ENCODE measurements at places on chromosomes 6 and 20.

DNA sequence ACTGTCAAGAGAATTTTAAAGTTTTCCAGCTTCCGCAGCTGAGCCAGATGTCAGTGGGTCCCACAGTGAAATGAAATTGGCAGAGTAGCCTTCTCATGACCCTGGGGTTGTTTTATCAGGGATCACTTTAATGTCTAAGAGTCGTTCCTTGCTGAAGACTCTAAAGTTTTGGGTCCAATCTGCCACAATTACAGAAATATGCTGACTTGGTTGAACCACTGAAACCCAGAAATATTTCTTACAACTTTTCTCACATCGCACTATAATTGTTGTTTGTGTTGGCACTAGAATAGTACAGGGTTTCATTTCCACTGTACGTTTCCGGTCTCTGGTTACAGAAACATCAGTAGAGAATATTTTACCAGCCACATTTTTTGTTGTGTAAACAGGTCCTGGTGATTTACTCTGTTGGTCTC is 109.0 kb downstream of the HMGCLL1 start:
- DNase-seq = no peak

DNA sequence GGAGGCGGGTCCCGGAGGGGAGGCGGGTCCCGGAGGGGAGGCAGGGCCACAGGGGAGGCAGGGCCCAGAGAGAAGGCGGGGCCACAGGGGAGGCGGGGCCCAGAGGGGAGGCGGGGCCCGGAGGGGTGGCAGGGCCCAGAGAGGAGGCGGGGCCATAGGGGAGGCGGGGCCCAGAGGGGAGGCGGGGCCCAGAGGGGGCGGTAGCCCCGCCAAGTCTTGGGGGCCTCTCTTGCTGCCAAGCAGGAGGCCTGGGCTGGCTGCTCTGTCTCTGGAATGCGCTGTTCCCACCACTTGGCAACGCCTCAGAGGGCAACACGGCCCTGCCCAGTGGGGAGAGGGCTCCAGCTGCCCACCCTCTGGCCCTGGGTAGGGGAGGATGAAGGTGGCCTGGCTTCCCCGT is 80.5 kb downstream of the YTHDF1 start:
- peak; percentile 40 for DNase-seq

GRCh38 chr6:4336778-4337442 is 201.5 kb upstream of the ECI2 start:
- DNase-seq = no peak

GRCh38 chr20:51848346-51848745 is 46.0 kb upstream of the SALL4 start:
- no peak for DNase-seq

DNA sequence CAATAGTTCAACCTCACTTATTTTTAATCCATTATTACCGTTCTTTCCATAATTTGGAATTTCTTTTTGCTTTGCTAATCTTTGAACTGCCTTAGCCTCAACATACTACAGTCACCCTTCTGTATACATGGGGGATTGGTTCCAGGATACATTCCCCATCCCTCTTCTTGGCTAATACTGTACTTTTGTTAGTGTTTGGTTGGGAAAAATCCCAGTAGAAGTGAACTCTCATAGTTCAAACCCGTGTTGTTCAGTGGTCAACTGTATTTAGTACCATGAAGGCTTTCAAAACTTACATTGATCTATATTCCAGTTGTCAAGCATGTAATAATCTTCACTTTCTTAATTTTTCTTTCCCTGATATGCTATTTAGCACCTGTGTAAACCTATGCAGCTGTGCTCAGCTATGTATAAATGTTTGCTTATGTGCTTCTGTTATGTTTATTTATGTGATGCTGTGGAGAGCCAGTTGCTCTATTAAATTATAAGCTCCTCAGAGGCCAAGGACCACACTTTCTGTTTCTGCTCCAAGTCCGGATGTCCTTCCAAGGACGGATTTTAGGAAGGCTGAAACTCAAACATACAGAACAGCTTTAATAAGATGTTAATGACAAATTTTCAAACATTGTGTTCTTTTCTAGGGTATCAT is 33.3 kb upstream of the LAMA4 start:
- DNase-seq = no peak

DNA sequence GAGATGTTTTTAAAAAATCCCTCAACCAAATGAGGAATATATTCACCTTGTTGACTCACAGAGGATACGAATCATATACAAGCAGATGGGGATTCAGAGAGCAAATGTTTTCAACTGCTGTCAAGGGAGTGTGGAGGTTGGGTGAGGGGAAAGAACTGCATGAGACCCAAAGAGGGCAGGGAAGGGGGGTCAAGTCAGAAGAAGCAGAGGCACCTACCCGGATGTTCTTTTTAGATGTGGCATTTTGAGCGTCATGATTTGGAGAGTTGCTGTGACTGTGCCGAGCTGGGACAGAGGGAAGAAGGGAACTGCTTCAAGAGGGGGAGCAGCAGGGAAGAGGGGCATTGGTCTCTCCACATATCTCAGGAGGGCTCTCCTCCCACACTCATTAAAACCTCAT is 191.3 kb upstream of the PROKR2 start:
- DNase-seq = no peak

DNA sequence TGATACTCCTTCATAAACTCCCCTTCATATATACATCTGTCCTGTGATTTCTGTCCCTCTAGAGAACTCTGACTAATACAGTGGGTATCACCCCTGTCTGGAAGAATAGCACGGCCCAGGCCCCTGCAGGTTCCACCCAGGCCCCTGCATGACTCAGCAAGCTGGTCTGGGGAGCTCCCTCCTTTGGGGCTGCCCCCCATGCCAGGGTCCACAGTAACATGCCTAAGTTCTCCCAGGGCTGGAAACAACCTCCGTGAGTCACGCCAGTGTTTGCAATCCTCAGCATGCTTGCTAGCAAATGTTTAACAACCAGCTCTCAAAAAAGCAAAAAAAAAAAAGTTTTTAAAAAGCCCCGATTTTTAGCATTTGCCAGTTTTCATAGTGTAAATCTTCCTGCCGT is 134.3 kb upstream of the CDH4 start:
- no peak for DNase-seq

DNA sequence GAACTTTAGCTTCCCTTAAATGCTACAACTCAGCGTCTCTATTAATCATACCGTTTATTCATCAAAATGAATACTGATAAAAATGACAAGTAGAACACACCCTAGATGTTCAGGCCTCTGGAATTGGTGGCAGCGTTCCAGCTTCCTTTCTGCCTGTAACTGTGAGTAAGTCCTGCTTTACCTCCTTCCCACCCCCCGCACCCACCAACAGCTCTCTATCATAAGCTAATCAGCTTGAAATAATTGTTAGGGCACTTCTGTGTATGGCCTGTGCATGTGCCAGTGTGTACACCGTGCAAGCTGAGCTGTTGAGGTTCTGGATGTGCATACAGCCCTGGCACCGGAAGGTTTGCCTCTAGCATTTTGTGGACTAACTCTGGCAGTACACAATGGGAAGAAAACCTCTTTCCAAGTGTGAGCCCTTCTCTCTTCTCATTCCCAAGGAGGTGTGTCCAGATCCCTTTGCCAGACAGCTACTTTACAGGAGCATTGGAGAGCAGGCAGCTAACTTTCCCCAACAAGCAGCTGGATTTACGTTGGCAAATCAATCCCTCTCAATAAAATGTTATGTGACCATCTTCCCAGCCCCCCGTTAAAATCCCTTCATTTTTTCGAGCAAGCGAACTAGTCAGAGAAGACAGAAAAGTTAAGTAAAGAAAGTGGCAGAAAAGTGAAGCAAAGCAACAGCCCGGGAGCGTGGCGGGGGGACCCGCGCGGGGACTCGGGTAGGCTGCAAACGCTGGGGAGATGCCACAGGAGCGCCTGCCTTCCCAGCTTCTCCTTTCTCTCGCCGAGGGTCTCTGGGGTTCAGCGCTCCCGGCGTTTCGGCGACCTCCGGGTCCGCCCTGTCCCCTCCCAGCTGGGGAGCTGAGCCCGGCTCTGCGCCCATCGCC is 803 bp upstream of the ADGRG6 start:
- peak; percentile 10 for DNase-seq

DNA sequence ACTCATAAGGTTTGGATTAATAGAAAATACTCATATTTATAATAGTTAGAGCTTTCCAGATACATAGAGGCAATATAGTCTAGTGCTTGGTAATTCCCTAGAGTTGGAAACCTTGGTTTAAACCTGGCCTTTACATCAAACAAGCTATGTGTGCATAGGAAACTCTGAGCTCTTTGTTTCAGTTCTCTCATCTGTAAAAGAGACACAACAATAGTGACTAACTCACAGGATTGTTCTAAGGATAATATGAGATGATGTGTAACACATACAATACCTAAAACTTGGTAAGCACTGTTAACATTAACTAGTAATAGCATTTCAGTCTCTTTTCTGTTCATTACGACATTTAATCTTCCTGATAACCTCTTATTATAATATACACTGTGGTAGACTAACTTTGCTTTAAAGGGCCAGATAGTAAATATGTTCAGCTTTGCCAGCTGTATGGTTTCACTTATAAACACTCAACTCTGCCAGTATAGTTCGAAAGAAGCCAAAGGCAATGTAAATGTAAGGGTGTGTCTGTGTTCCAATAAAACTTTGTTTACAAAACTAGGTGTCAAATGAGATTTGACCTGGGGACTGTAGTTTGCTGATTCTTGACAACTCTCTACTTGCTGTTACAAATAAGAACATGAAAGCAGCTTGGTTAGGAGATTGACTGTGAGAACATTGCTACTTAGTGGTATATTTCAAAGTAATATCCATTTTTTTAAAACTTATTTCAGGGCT is 370.6 kb upstream of the FLRT3 start:
- DNase-seq = no peak

- no peak for DNase-seq
Observed at GRCh38 chr6:161542346-161542980, 268.6 kb upstream of the AGPAT4 start.

- DNase-seq = no peak
Observed at GRCh38 chr20:37319151-37319671, 26.7 kb upstream of the SRC start.
